ENCODE measurements at places on chromosomes 6 and 20. TPM values are rescaled to one million over a fixed set of nuclear protein-coding genes. Genes with fewer than 3 reads are reported as not detected.
A peak's percentile ranks its signal among the peaks of the same experiment; 100 is the strongest.

- DNase-seq: no peak
These were observed 23.2 kb downstream of the MAS1 start for GRCh38 chr6:159913862-159914564.

The CCR6 gene
- not detected for total RNA-seq

GRCh38 chr6:47057830-47058540 lies 15.9 kb upstream of the ADGRF1 start:
- no peak for DNase-seq

The SLC16A10 gene
- total RNA-seq: 3.2 TPM

The PMEPA1 gene
- total RNA-seq: 10.8 TPM

GRCh38 chr6:8434727-8435092 lies 635 bp downstream of the SLC35B3 start:
- no peak for DNase-seq

The OPRL1 gene
- total RNA-seq: not detected

GRCh38 chr6:89992818-89993217 lies 98.5 kb downstream of the GJA10 start:
- DNase-seq: peak; percentile 33

GRCh38 chr20:20462185-20462584 lies 94.3 kb downstream of the INSM1 start:
- DNase-seq: no peak

GRCh38 chr6:17591287-17591686 lies 8.8 kb upstream of the FAM8A1 start:
- no peak for DNase-seq

DNA sequence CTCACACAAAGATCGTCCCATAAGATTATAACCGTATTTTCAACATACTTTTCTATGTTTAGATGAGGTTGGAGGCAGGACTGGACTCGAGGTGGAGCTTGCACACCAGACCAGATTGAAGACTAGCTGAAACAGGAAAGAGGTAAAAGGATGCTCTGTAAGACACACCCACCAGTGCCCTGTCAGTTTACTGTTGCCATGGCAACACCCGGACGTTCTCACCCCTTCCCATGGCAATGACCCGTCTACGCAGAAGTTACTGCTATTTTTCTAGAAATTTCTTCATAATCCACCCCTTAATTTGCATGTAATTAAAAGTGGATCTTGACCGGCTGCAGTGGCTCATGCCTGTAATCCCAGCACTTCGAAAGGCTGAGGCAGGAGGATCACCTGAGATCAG lies 13.6 kb upstream of the SRSF6 start:
- DNase-seq: no peak

The BNIP5 gene
- total RNA-seq: 16.0 TPM

DNA sequence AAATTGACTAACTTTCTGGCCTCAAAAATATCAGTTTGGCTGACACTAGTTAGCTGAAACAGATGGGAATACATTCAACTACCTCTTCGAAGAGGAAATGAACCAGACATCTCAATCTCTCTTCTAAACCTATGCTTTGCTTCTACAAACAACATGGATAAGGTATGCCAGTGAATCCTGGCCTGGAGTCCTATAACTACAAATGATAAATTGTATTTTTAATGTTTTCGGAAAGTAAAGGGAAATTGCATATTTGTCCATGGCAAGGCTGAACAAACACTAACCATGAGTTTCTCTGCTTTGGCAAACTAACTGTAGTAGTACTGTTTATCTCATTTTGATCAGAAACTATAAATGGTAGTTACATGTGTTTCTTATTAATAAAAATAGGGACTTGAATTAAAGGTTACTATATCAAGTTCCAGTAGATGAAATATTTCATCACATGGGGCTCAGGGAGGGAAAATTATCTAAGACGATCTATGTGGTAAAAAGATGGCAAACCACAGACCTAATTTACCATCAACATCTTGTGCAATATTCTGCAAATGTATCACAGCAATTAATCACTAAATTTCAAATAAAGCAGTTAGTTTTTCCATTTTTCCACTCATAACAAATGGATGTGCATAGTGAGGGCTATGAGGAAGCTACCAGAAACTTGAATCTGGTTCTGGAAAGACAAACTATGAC lies 76.8 kb downstream of the COL12A1 start:
- no peak for DNase-seq

GRCh38 chr20:38452880-38453624 lies 17.9 kb upstream of the SNHG17 start:
- no peak for DNase-seq

GRCh38 chr20:62823688-62824475 lies 7.0 kb downstream of the COL9A3 start:
- DNase-seq: no peak

The IYD gene
- total RNA-seq: 8.4 TPM

DNA sequence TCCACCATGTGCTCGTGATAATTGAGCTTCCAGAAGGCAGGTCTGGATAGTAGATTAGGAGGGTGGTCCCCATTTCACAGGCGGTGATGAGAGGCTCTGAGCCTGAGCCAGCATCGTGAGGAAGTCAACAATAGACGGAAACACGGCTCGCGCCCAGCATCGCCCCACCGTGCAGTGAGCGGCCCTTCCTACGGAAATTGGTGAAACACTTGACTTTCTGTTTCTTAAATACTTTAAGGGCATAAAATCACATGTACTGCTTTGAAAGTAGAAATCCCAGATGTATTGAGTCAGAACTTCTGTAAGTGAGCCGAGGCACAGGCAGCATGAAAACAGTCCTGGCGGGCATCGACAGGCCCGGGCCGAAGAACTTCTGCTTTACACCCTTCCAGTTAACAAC lies 4.3 kb upstream of the KIF25 start:
- no peak for DNase-seq

DNA sequence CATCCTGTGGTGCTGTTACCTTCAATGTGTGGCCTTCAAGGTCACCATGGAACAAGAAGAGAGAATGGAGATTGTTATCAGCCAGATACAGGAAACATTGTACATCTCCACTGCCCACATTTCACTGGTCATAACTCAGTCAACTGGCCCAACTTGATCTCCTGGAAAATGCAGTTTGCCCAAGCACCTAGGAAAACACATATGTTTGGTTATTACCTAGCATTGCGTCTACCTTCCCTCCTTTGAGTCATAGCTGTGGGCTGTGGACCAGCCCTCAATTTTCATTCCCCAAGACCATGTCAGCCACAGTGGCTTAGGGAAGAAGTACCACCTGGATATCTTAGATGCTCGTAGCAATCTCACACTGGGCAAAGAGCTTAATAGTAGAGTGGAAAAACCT lies 513.4 kb downstream of the KIF16B start:
- DNase-seq: no peak

DNA sequence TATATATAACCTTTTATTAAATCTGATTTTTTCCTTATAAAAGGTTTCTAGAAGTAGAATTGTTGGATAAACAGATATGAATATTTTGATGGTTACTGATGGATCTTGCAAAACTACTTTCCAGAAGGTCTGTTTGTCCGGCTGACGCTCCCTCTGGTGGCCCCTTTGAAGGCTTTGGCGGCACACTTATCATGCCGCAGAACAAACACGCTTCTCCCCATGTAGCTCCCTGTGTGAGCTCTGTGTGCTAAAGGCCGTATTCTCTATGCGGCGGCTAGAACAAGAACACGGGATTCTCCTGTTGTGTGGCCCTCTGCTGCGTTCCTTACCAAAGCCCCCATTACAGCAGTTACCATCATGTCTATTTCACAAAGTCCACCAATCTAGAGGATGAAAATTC lies 30.0 kb downstream of the PPP1R3G start:
- DNase-seq: peak; percentile 40

The LGSN gene
- total RNA-seq: not detected

The CRISP1 gene
- not detected for total RNA-seq

GRCh38 chr20:36210436-36211021 lies 25.7 kb upstream of the AAR2 start:
- no peak for DNase-seq

Measured in transverse colon (tissue), 4 donors.